ENCODE measurements at places on chromosomes 11 and 22. TPM values are rescaled to one million over a fixed set of nuclear protein-coding genes. Genes with fewer than 3 reads are reported as not detected.

Gene PRODH
- not detected for total RNA-seq

Gene LGALS12
- total RNA-seq, result not detected

Gene SLC22A6
- total RNA-seq, result not detected

Gene OR8D4
- total RNA-seq, result 0.04 TPM

Gene TBX10
- total RNA-seq, result not detected

Gene IFTAP
- 30.3 TPM for total RNA-seq

Gene MICAL2
- total RNA-seq, result 300 TPM

Gene PPME1
- 27.2 TPM for total RNA-seq

Gene PDGFD
- total RNA-seq, result 10.0 TPM

Gene RASD2
- total RNA-seq, result not detected

Gene BEST1
- under 0.01 TPM for total RNA-seq

Gene MTFP1
- total RNA-seq, result 32.2 TPM

Gene OR10G4
- not detected for total RNA-seq

Gene ABCG4
- total RNA-seq, result 0.35 TPM

Gene MN1
- total RNA-seq, result 0.42 TPM

Gene CD6
- total RNA-seq, result not detected

Gene SREBF2
- 60.6 TPM for total RNA-seq

Gene XKR3
- total RNA-seq, result not detected

Gene OVOL1
- not detected for total RNA-seq

Gene APOL5
- total RNA-seq, result not detected

Gene MEI1
- 2.2 TPM for total RNA-seq

Gene ARHGAP20
- total RNA-seq, result 1.8 TPM

Gene PVALB
- not detected for total RNA-seq

Gene PLA2G3
- total RNA-seq, result 0.07 TPM

Gene SAA1
- not detected for total RNA-seq

Gene NRGN
- 2.5 TPM for total RNA-seq

Gene NAALADL1
- 10.7 TPM for total RNA-seq

Gene KRTAP5-10
- total RNA-seq, result not detected

Gene AMPD3
- total RNA-seq, result 3.4 TPM

Gene CCDC15
- 2.6 TPM for total RNA-seq

Gene KRTAP5-9
- not detected for total RNA-seq

Gene SLC22A12
- total RNA-seq, result not detected

Gene CREB3L1
- total RNA-seq, result 1.9 TPM

Gene NUP160
- 27.8 TPM for total RNA-seq

Gene TEX54
- 0.26 TPM for total RNA-seq

Gene PLEKHB1
- total RNA-seq, result 0.42 TPM

Gene MGAT3
- total RNA-seq, result not detected

Gene C11orf16
- total RNA-seq, result not detected
